ENCODE measurements at places on chromosomes 5 and 9.

- DNase-seq = no peak
Measured at GRCh38 chr5:132080595-132080994, 7.0 kb downstream of the CSF2 start.

GRCh38 chr5:1974501-1975405, 92.0 kb upstream of the IRX4 start:
- no peak for DNase-seq

GRCh38 chr5:41869151-41869723, 988 bp downstream of the OXCT1 start:
- no peak for DNase-seq

GRCh38 chr5:72234265-72234700, 85.8 kb downstream of the MRPS27 start:
- DNase-seq = no peak

DNA sequence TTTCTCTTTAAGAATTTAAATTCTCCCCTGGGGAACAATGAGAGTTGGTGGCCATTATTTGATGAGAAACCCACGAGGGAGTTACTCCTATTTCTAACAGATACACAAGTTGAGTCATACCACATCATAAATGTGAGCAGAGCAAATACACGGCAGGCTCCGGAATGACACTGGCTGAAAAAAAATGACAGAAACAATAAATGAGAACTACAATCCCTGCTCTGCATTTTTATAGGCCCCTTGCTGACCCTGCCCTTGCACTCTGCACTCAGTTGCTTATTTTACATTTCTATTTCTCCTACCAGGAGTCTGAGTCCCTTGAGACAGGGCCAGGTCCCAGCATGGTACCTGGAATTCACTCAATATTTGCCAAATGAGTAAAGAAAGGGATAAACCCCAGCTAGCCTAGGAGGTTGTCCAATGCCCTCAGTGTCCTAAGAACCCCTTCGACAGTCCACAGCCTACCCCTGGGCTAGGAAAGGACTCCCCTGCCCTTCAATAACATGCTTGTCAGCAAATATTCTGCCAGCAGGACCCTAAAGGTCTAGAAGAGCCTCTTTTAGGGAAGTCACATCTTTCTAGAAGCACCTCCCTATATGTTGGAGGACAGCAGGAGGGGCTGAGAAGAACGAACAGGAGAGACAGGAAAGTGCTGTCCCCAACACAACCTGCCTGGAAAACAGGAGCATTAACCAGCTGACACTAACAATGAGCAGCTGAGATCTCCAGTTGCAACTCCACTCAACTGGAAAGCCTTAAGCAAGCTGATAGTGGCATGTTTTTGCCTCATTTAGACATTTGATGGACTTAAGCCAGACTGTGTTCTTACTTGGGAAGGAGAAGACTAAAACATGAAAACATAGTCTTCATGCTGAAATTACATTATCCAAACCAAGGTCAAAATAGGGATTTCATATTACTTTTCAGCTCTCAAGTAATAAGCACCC, 191.2 kb downstream of the ACTL7B start:
- no peak for DNase-seq

- no peak for DNase-seq
Measured at GRCh38 chr5:142508591-142508990, 177.3 kb downstream of the FGF1 start.

DNA sequence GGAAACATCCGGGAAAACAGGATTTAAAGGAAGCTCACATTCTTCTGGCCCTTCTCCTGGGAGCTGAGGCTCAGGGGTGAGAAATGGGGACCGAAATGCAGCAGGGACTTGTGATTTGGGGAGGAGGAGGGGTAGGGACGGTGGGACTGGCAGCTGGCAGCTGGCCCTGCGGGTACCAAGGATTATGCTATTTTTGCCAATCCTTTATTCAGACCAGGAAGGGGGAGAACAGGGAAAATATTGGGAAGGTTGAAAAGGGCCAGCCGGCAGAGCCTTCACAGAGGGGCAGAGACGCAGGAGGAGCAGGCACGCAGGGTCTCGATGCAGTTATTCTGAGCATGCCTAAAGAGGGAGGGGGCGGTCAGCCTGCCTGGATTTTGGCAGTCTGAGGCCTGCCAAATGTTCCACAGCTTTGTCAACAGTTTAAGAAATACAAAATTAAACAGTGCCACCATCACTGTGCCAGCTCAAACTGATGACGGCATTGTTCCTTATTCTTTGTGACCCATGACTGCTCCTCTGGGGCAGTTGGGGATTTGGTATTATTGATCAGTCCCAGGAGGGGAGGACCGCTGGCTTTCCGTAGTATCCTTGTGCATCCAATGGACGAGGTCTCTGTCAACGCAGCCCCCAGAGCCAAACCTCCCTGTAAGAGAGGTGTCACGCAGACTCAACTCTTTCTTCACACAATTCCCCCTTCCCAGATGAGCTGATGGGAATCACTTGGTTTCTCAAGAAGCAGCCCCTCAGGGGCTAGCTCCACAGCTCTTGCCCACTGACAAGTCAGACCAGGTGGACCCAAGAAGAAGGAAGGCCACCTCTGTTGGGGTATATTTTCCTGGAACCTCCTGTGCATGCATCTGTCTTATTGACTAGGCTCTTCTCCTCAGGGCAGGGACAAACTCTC, 553.3 kb downstream of the BNC2 start:
- DNase-seq = no peak

All from NCI-H2081 treated with DMSO at 0.1 percent for 48 hours (cell line).